ENCODE measurements at places on chromosomes 4 and X.

- DNase-seq: no peak
These were observed 65.5 kb upstream of the LAS1L start for GRCh38 chrX:65600106-65600505.

- DNase-seq: no peak
These were observed 99.9 kb downstream of the DDX60 start for GRCh38 chr4:168218645-168219044.

GRCh38 chr4:153211986-153212728, 7.9 kb downstream of the TRIM2 start:
- DNase-seq: no peak

GRCh38 chr4:57401586-57401985, 291.4 kb upstream of the IGFBP7 start:
- no peak for DNase-seq

DNA sequence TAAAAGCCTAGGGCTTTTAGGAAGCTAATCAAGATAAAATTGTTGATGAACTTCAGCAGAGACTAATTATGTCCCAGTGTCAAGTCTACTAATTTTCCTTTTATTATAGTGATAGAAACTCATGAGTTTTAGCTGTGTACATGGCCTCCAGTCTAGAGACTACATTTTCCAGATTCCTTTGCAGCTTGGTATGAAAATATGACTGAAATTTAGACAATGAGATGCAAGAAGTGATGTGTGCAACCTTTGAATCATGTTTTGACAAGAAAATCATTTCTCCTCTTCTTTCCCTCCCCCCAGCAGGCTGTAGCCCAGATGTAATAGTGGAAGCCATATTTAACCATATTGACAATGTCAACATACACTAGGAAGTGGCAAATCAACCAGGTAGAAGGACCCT, 30.3 kb upstream of the IL13RA2 start:
- no peak for DNase-seq

DNA sequence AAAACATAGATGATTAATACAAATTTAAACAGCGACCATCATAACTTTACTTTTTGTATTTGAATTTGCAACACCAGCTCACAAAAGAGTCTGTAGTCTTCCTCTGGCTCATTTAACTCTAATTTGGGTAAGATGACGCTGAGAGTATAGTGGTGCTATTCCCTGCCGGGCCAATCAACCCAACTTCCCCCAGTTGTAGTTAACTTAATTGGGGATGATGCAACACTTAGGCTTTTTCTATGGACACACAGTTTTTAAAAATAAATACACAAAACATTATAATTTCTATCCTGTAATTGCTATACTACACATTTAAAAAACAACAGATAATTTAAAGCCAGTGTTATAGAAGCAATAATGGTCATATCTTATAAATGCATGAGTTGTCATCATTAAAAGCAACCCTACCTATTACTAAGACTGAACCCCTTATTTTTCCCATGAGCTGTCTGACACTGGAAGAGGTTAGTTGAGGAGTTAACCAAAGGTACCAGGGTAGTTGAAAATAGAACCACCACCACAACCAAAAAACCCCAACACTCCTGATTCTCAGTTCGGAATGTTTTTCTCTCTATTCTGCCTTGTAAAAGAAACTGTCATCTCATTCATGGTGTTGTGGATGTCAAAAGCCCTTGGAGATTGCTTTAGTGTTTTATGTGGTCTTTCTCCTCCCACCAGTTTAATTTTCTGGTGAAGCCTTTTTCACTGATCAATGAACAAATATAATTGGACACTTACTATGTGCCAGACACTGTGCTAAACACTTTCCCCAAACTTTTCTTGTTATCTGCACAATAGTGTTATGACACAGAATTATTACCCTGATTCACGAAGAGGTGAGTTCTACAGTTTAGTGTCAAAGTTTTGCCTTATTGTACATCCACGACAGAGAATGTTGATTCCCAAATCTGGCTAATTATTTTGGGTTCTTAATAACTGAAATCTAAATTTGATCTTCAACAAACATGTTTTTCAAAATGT, 61.5 kb upstream of the RAPGEF2 start:
- DNase-seq: no peak

GRCh38 chr4:3414421-3415279, 27.1 kb upstream of the HGFAC start:
- no peak for DNase-seq

- no peak for DNase-seq
These were observed 111.3 kb downstream of the MAGEE1 start for GRCh38 chrX:76538860-76539259.

DNA sequence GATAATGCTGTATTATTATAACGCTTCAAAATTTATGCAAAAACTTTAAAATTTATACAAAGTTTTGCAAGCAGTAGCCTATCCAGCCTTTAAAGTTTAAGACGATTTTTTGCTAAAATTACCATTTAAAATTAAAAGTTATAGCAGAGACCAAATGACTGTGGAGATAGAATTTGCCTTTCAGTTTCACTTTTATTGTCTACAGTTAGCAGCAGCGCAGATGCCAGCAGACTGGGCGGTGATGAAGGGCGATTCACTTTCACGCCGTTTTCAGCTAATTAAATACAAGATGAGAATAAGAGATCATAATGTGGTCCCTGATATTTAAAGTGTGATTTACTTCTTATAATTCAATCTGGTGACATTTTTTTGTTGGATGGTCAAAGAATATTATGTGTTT, 1381.5 kb upstream of the ADGRL3 start:
- DNase-seq: no peak

GRCh38 chr4:54276641-54277430, 47.7 kb downstream of the PDGFRA start:
- no peak for DNase-seq

DNA sequence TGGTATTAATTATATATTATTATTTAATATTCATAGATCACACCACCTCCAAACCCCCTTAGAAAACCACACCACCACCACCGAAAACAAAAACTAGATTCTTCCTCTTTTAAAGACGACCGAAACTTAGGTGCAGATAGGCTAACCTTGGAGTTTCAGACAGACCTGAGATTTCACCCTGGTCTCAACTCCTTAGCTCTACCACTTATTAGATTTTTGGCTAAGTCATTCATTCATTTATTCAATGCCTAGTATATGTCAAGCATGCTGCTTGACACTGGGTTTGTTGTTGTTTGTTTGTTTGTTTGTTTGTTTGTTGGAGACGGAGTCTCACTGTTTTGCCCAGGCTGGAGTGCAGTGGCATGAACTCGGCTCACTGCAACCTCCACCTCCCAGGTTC, 9.5 kb upstream of the BMP2K start:
- DNase-seq: no peak

GRCh38 chrX:10111364-10112148, 45.2 kb upstream of the CLCN4 start:
- no peak for DNase-seq

- no peak for DNase-seq
These were observed 38.6 kb downstream of the SORBS2 start for GRCh38 chr4:185773419-185773818.

DNA sequence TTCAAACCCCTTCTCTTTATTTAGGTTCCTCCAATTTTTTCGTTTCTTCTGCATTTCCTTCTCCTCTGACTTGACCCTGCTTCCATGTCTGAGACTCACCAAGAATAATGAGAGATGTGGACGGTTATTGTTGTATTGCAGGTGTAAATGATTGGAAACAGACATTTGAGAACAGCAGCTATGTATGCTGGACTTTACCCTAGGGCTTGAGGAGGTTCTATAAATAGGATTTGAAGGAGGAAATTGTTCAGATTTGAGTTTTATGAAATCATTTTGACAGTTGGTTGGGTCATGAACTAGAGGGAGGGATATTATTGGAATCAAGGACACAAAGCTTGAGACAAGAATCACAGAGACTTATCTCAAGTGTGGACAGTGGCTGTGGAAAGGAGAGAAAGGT, 614.6 kb upstream of the CPEB2 start:
- no peak for DNase-seq

DNA sequence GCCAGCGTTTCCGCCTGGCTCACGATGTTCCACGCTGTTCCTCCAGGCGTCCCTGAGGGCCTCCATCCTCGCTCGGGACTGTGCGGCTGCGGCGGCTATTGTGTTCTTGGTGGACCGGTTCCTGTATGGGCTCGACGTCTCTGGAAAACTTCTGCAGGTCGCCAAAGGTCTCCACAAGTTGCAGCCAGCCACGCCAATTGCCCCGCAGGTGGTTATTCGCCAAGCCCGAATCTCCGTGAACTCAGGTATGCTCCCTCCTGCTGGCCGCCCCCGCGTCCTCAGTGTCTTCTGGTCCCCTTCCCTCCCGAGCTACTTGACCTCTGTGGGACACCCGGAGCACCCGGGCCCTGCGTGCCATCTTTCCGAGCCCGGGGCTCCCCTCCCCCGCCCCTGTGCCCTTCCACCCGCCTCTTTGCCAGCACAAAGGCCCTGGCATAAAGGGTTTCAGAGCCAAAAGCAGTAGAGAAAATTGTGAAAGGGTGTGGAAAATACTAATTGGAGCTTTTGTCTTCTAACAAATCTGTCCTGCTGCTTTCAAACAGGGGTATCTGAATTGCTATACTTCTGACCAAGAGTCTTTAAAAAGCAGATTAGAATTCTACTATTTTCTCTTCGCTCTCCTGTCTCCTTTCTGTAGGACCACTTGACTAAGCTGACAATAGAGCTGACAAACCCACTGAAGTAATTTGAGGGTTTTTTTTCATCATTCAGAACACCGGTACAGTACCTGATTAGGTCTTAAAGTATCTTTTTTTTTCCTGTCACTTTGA, 104.0 kb downstream of the NEUROG2 start:
- DNase-seq: no peak

- no peak for DNase-seq
These were observed 5.5 kb upstream of the MMAA start for GRCh38 chr4:145613566-145614232.

DNA sequence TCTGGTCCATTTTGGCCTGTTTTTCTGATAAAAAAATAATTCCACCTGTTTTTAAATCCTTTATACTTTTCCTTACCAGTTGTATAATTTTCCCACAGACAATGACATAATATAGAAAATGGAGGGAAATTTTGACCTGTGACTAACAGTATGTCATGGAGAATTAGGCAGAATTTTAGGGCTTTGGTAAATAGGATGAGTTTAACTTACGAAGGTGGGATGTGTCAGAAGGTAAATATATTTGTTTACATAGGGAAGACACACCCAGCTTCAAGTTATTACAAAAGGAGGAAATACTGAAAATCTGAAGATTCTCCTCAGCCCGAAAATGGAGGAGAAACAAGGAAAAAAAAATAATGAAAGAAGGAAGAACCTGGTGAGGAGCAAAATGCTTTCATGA, 64.6 kb upstream of the PPP3CA start:
- no peak for DNase-seq

- no peak for DNase-seq
These were observed 76.2 kb upstream of the SCOC start for GRCh38 chr4:140297221-140297570.

DNA sequence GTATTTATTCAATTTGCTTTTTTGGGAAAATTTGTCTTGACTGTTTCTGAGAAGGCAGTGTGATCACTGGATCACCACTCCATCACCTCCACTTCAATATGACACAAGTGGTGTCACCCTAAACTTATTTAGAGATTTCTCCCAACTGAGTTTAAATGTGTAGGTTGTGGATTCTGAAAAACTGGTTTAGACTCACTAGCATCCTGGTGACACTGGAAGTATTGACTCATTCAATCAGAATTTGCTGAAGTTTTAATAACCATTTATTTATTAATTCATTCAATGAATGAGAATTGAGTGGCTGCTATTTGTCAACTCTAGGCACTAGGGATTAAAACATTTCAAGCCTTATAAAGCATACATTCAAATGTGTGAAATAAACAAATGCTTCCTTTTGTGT, 819.1 kb upstream of the EPHA5 start:
- DNase-seq: no peak

GRCh38 chr4:96342790-96343455, 503.0 kb downstream of the PDHA2 start:
- DNase-seq: no peak
